ENCODE measurements at places on chromosomes 3 and 15.

DNA sequence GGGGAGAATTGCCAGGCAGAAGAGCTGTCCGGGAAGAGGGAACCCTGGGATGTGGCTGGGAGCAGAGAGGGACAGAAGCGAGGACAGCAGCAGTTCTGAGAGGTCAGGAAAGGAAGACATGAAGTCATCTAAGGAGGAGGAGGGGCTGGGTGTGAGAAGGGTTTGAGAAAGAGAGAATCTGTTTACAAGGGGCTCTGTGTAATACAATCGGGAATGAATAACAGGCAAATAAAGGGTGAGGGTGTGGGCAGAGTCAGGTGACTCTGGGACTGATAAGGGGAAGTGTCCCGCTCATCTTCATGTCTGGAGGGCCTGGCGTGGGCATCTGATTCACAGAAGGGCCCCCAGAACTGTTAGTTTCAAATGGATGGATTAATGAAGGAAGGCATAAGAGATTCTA lies 191.3 kb downstream of the XXYLT1 start:
- DNase-seq: no peak

DNA sequence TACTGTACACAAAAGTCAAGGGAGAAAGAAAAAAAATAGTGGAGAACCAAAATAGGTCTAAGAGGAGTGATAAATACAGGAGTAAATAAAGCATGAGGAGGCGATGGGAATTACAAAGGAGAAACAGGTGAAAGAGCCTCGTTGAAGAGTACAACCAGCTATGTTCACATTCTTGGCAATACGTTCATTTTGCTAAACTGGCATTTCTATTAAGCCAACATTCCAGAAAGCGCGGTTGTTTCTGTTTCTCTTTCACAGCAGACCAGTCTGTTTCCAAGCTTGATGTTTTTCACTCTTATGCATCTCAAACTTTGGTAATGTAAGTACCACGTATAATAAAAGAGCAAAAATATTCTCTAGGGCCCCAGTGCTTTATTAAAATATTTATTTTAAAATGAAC lies 74.5 kb downstream of the NSUN3 start:
- DNase-seq: no peak

DNA sequence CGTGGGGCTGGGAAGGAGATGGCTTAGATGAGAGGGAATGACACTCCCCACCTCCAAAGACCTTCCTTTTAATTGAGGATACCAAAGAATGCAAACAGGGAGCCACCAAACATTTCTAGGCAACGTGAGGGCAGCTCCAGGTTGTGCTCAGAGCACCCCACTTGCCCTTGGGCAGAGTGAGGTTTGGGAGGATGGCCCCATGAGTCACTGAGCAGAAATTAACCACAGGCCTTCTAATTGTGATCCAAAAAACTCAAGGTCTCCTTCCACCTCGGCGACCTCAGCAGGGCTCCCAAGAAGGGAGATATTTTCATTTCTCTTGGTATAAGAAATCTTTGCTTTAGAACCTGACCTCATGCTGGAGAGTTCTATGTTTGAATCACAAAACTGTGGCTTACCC lies 305.0 kb upstream of the TPM1 start:
- no peak for DNase-seq

- no peak for DNase-seq
Measured at GRCh38 chr3:124491098-124491497, 239.2 kb upstream of the UMPS start.

GRCh38 chr15:32903591-32904290 lies 185.9 kb downstream of the GREM1 start:
- DNase-seq: no peak

DNA sequence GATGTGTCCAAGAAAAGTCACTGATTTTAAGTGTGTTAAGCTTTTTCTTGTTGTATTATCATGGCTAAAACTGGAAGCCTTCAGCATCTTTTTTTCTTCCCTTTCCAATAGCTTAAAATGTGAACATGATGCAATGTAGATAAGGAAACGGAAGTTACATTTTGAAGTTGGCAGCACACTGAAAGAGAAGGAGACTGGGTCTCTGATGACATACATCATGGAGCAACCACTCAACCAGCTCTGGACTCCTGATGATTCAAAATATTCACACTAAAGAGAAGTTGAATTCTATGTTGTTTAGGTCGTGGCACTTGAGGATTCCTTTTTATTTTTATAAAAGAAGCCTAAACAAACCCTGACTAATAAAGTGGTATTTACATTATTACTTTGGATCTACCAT lies 488.3 kb upstream of the ALCAM start:
- no peak for DNase-seq

DNA sequence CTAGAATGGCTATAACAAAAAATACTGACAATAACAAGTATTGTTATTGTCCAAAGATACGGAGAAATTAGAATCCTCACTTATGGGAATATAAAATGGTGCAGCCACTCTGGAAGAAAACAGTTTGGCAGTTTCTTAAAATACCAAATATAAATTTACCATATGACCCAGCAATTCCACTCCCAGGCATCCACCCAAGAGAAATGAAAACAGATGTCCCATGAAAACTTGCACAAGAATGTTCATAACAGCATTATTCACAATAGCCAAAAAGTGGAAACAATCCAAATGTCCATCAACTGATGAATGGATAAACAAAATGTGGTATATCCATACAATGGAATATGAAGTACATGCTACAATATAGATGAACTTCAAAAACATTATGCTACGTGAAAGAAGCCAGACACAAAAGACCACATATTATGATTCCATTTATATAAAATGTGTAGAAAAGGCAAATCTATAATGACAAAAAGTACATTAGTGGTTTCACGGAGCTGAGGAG lies 9.4 kb downstream of the AAGAB start:
- no peak for DNase-seq

DNA sequence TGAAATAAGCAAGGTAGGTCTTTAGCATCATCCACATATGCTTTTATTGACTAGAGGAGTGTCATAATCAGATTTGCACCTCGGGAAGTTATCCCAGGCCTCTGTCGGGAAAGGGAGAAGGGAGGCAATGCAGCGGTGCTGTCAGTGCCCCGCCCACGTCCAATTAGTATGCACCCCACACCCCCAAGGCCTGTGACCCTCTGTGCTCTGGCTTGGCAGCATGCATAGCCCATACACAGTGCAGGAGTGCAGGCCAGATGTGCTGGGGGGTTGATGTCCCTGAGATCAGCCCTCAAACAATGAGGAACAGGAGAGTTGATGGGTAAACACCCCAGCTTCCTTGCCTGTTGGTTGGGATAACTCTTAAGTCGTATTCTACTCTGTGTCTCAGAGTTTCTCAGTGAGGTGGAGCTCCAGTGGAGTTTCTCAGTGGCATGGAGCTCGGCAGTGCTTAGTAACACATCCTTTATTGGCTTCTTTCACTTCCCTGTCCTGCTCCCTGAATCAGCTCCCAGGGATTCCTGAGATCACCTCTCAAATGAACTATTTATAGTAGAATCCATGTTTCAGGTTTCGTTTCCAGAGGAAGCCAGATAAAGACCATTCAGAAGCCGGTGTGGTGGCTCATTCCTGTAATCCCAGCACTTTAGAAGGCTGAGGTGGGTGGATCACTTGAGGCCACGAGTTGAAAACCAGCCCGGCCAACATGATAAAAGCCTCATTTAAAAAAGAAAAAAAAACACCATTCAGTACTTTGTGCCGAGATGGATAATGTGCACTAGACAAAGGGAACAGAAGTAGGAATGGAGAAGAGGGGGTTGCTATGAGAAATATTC lies 26.7 kb upstream of the NDUFB4 start:
- DNase-seq: no peak

DNA sequence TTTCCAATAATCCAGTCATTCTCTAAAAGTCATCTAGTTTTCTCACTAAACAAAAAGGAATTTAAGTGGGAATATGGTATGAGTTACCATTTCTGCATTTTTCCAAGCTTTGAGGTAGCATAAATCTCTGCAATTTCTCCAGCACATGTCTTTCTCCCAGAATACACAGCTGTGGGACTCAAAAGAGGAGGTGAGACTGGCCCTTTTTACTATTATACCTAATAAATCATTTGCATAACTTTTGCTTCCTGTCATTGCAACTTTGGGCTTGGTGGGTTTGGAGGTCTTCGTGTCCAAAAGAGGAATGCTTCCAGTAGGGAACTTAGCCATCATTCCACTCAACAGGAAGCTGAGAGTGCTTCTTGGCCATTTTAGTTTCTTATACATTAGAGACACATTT lies 94.8 kb downstream of the FMN1 start:
- no peak for DNase-seq

GRCh38 chr3:50028346-50028745 lies 60.4 kb upstream of the RBM5 start:
- no peak for DNase-seq

DNA sequence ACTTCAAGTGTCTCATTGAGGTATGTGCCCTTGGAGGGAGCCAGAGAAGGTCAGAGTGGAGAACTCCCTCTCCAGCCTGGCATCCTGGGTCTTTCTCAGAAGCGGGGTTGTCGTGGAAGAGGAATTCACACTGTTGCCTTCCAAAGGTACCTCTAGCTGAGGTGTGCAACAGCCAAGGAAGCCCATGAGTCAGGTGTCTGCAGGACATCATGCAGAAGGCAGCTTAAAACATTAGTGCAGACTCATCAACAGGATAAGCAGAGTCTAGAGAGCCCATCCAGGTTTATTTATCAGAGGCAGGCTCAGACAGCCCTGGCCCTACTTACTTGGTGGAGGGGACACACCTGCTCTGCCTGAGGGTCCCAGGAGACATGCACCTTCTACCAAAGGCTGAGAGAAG lies 95.6 kb upstream of the TPM1 start:
- no peak for DNase-seq

- peak; percentile 42 for DNase-seq
Measured at GRCh38 chr15:45402955-45403877, 24.9 kb upstream of the GATM start.

- DNase-seq: no peak
Measured at GRCh38 chr15:67999320-68000100, 54.6 kb upstream of the PIAS1 start.

DNA sequence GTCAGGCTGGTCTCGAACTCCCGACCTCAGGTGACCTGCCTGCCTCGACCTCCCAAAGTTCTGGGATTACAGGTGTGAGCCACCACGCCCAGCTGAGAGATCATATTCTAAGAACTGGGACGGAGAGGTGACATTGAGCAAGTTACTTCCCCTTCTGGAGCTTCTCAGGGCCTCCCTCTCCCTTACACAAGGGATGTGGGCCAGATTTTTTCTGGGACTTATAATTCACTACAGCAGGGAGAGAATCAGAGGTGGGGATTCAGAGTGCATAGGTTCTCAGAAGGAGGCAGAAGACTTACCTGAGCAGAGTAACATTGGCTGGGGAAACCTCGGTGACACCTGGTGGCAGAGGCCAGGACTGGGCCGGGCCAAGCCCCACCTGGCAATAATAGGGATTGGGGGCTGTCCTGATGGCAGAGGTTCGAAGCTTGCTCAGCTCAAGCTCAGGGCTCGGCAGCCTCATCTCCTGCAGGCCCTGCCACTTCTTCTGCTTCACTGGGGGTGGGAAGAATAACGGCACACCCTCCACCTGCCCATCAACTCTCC lies 6.8 kb downstream of the LTK start:
- DNase-seq: no peak

DNA sequence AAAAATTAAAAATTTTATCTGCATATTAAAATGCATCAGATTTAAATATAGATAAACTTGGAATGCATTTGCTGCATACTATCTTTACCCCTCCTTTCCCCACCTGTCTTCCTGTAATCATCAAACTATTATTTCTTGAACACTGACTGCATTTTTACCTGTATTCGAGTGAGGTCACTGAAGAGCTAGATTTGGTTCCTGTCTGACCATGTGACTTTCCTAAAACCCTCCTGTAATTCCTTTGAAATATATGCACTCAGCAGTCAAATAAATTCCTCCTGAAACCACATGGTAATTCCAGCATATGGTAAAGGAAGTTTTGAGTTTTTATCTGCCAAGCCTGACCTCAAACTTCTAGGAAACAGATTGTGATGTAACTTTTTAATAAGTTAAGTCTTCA lies 445.6 kb upstream of the FRG2C start:
- DNase-seq: no peak

DNA sequence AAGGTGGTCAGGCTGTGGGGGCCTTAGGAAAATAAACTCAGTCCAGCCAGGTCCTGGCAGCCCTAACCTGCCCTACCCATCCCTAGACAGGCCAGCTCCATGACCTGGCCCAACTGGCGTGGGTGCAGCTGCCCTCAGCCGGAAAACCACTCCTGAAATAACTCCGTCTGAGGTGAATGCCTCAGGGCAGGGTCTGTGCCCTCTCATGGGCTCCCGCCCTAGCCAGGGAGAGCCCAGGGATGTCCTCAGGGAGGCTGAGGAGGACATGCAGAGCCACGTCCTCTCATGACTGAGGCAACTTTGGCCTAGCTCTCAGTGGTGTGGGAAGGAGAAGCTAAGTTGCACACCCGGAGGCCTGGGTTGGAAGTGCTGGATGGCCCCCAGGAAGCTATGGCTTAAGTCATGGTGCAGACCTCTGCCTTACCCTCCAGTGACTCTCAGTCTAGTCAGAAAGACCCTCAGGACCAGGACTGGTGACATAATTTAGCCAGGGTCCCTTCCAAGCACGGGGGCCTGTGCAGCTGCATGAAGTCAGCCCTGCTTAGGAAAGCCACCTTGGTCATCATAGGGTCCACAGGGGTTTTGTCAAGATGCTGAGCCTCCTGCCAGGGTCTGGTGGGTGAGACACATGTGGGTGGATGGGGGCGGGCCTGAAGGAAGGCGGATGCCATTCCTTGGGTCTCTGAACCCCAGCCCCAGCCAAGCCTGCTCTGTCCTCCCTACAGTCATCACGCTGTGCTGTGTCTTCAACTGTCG lies 7.4 kb downstream of the TMIE start:
- DNase-seq: peak; percentile 3

GRCh38 chr3:131702146-131702545 lies 199.4 kb upstream of the MRPL3 start:
- no peak for DNase-seq

GRCh38 chr3:19885468-19885867 lies 48.5 kb downstream of the EFHB start:
- peak; percentile 38 for DNase-seq

GRCh38 chr3:28348265-28348628 lies 274 bp upstream of the ZCWPW2 start:
- no peak for DNase-seq

DNA sequence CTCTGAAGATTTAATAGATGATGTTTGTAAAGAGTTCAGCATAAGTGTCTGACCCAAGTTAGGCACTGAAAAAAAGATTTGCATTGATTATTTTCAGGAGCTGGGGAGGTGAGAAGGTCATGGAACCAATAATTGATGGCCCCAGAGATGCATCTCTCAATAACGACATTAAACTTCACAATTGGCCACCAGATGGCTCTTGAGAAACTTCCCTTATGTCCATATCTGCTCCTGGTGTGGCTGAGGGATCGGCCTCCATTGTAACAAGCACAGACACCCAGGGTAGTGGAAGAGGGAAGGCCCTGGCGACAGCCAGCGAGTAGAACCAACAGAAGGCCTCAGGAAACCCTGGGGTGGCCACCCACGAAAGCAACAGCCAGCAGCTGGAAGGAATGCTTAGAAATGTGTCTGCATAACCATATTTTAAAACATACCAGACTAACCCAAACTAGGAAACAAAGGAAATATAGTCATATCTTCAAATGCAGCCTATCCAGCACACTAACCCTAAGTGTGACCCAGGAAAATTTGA lies 536.7 kb downstream of the SOX2 start:
- no peak for DNase-seq

GRCh38 chr3:9550999-9551398 lies 2.6 kb downstream of the LHFPL4 start:
- no peak for DNase-seq

GRCh38 chr3:106529738-106530137 lies 660.9 kb upstream of the CBLB start:
- DNase-seq: no peak

GRCh38 chr3:61679026-61679425 lies 117.7 kb downstream of the PTPRG start:
- DNase-seq: no peak

GRCh38 chr3:188951734-188952133 lies 220.0 kb upstream of the TPRG1 start:
- no peak for DNase-seq

Data from stomach (tissue), 19 donors.